ENCODE measurements at places on chromosomes 6 and 20.

- no peak for DNase-seq
Observed at GRCh38 chr6:154139892-154140291, 100.9 kb downstream of the OPRM1 start.

GRCh38 chr6:14254505-14254904, 136.9 kb downstream of the CD83 start:
- no peak for DNase-seq

DNA sequence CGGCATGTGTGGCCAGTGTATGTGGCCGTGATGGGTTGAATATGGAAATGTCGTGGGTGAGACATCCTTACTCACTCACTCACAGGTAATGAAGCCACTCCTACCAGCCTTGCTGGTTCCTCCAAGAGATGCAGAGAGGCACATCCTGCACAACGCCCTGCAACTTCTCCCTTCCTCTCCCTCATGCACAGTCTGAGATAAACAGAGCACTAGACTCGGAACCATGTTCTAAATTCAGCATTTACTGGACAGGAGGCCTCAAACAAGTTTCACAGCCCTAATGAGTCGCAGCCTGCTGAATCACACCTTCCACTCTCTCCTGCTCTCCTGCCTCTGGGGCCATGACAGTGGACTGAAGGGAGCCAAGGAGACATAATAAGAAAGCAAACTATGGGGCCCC, 91.2 kb downstream of the ISM1 start:
- DNase-seq = no peak

DNA sequence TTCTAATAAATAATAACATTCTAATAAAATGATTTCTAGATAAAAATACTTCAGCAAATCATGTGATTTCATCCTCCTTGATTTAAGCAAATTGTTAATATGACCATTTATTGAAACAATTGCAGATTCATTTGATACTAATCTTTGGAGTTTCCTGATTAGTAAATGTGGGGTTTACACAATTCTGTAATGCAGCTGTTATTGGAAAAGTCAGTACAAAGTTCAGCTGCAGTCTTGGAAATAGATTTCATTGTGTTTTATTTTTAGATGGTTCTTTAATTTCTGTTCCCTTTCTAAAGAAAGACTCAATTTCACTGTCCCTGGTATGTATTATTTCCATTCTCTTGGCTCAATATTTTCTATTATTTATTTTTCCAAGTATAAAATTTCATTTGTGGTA, 342.0 kb downstream of the TBC1D32 start:
- no peak for DNase-seq

GRCh38 chr6:133235221-133235620, 5.9 kb upstream of the EYA4 start:
- no peak for DNase-seq

DNA sequence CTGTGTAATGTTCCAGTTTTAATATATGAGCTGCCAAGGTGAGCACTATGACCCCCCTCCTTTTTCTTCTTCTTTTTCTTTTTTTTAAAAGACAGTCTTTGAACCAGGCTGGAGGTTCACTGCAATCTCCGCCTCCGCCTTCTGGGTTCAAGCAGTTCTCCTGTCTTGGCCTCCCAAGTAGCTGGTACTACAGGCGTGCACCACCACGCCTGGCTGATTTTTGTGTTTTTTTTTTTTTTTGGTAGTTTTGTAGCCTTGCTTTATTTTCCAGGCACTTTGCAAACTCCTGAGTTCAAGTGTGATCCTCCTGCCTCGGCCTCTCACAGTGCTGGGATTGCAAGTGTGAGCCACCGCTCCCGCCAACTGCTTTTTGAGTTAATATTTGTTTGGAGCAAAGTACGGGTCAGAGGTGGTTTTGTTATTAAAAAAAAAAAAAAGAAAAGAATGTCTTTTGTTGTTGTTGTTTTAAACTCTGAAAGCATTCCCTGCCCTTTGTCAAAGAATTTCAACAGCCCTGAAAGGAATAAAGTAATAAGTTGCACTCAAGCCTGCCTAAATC, 78.6 kb downstream of the JARID2 start:
- no peak for DNase-seq

- DNase-seq = no peak
Observed at GRCh38 chr20:47857569-47858464, 72.5 kb upstream of the SULF2 start.

DNA sequence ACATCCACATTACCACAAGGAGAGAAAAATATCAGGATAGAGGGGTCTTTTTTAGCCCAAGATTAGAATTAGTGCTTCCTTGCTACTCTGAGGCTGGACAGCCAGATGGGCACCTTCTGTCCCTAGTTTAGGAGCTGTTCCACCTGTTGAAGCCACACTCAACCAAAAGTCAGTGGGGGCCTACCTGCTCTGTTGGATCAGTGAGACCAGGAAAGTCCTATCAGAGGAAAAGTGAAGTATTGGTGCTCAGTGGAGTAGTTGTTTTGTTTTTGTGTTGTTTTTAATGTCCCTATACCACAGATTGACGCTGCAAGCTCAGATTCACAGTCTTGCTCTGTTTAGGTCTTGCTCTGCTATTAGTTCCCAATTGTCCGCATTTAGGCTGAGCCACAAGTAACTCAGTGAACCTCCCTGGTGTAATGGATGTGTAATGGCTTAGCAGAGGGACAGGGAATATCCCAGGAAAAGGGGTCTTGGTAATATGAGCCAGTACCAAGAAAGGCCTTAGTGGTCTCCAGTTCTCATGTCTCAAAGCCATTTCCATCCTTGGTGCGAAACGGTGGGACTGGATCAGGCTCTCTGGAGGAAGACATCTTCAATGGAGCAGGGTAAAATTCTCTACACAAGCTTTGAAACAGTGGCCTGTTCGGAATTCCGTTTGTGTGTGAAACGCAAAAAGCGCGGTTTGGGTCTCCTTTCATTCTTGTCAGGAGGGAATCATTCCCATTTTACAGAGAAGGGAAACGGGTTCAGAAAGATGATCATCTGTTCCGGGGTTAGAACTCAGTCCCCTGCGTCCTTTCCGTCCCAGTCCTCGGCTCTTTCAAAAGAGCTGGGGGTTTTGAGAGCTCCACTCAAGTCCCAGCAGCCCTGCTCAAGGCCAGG, 631 bp upstream of the PABPC1L start:
- no peak for DNase-seq

DNA sequence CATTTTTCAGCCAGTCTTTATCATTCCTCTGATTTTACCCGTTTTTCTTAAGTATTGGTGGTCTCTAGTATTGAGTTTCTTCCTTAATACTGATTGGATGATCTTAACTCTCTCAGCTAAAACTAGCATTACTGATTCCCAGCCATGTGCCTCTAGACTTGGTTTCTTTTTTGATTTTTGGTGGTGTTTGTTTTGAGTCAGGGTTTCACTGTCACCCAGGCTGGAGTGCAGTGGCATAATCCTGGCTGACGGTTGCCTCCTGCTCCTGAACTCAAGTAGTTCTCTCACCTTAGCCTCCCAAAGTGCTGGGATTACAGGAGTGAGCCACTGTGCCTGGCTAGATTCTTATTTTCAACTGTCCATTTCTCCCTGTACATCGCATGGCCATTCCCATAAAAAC, 24.9 kb downstream of the DPPA5 start:
- DNase-seq = no peak

- no peak for DNase-seq
Observed at GRCh38 chr6:166612471-166612881, 14.6 kb downstream of the RPS6KA2 start.

DNA sequence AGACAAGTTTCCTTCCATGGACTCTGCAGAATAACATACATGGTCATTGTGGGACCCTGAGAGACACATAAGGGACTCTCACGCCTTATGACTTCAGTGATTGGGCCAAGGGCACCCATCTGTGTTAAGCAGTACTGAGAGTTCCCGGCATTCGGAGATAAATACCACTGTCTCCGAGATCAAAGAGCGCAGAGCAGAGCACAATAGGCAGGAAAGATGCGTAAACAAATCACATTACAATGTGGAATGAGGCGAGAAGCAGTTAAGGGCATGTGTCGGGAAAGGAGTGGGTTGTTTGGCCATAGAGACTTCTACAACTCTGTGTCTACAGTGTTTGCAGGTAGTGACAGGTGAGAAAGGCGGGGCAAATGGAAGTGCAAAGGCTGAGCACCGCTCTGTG, 57.6 kb downstream of the NRSN1 start:
- no peak for DNase-seq

DNA sequence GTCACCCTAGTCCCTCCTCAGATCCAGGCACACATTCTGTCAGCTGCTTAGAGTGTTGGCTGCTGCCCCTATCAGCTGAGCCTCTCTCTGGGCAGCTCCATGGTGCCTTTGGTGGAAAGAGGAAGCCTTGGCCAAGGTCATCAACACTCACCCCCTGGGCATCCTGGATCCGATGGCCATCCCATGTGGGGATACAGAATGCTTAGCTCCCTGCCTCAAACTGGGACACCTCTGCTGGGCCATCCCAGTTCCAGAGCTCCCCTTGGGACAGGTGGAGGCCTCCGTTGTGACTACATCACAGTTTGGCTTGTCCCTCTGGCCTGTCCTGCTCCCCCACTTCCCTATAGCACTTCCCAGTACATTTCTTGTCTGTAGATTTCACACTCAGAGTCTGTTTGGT, 45.6 kb downstream of the TOX2 start:
- no peak for DNase-seq

GRCh38 chr6:112842330-112842685, 495.2 kb downstream of the RFPL4B start:
- no peak for DNase-seq

- no peak for DNase-seq
Observed at GRCh38 chr6:128036808-128037570, 136.1 kb upstream of the THEMIS start.

- DNase-seq = no peak
Observed at GRCh38 chr6:148342100-148342349, 613 bp upstream of the SASH1 start.

- peak; percentile 5 for DNase-seq
Observed at GRCh38 chr20:40160097-40160550, 528.9 kb downstream of the MAFB start.

- DNase-seq = no peak
Observed at GRCh38 chr6:157070403-157071107, 252.8 kb downstream of the TMEM242 start.

DNA sequence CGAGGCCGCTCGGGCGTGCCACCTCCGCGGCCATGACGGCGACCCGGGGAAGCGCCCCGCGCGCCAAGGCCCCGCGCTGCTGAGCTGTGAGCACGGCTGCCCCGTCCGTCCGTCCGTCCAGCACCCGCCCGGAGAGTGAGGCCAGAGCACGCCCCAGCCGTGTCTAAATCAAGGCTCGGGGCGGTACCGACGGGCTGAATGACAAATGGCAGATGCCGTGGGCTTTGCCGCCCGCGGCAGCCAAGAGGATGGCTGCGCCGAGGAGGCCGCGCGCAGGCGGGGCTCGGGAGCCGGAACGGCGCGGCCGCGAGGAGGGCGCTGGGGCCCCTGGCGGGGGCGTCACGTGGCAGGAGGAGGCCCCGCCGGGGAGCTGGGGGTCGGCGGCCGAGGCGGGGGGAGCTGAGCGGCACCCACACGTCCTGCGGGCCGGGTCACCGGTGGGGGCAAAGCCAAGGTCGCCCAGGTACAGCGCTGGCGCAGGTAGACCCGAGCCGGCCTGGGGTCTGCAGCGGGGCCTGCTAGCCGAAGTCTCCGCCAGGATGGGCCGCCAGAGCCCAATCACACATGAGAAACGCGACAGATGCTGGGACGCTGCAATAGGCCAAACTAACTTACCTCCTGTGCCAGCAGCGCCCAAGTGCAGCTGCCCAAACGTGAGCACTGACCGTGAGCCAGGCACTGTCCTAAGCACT, at the start of gene PLAGL1:
PLAGL1 (minus strand) TSS at position 140 of the 692 bp plus-strand sequence. CDS start 60,123 bp downstream, outside the sequence.
- no peak for DNase-seq

- no peak for DNase-seq
Observed at GRCh38 chr6:159952289-159953005, 16.4 kb upstream of the IGF2R start.

DNA sequence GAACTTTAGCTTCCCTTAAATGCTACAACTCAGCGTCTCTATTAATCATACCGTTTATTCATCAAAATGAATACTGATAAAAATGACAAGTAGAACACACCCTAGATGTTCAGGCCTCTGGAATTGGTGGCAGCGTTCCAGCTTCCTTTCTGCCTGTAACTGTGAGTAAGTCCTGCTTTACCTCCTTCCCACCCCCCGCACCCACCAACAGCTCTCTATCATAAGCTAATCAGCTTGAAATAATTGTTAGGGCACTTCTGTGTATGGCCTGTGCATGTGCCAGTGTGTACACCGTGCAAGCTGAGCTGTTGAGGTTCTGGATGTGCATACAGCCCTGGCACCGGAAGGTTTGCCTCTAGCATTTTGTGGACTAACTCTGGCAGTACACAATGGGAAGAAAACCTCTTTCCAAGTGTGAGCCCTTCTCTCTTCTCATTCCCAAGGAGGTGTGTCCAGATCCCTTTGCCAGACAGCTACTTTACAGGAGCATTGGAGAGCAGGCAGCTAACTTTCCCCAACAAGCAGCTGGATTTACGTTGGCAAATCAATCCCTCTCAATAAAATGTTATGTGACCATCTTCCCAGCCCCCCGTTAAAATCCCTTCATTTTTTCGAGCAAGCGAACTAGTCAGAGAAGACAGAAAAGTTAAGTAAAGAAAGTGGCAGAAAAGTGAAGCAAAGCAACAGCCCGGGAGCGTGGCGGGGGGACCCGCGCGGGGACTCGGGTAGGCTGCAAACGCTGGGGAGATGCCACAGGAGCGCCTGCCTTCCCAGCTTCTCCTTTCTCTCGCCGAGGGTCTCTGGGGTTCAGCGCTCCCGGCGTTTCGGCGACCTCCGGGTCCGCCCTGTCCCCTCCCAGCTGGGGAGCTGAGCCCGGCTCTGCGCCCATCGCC, 803 bp upstream of the ADGRG6 start:
- no peak for DNase-seq

DNA sequence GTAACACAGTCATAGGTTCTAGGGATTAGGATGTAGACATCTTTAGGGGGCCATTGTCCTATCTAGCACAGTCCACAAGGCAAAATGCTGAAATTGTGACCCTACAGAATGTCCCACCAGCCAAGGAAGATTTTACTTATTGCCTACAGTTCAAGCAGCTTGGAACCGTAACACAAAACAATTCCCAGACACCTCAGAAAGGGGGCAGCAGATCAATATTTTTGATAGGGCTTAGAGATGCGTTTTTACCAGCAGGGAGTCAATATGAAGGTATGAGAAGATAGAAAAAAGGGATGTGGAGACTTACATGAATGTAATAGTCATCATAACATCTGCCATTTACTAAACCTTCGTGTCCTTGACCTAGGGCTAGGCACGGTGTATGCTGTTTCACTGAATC, 81.0 kb downstream of the TMEM170B start:
- no peak for DNase-seq

GRCh38 chr6:164039954-164040375, 625.4 kb downstream of the QKI start:
- DNase-seq = peak; percentile 32

DNA sequence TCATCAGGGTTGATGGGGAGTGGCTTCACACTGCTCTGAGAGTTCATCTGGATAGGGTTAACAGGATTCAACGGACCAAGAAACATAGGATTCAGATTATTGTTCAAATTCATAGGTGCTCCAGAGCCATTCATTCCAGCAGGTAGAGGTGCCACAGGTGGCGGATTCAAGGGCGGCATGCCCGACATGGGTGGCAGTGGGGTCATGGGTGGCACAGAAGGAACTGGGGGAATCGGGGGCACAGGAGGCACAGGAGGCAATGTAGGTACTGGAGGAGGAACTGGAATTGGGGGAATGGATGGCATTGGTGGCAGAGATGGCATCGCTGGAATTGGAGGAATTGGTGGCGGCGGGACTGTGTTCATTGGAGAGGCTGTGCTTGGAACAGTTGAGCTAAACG, 10.3 kb downstream of the CPNE1 start:
- no peak for DNase-seq

Data from stimulated activated CD8-positive, alpha-beta memory T cell treated with anti-CD3 and anti-CD28 coated beads, Interleukin-2, amount 100 ng/mL, for 48 hours (primary cell).